COLO829 (cell line): ENCODE measurements at places on chromosomes 5 and 9.
A peak's percentile ranks its signal among the peaks of the same experiment; 100 is the strongest.

GRCh38 chr9:77403239-77403638 is 225.9 kb downstream of the VPS13A start:
- DNase-seq, result no peak

DNA sequence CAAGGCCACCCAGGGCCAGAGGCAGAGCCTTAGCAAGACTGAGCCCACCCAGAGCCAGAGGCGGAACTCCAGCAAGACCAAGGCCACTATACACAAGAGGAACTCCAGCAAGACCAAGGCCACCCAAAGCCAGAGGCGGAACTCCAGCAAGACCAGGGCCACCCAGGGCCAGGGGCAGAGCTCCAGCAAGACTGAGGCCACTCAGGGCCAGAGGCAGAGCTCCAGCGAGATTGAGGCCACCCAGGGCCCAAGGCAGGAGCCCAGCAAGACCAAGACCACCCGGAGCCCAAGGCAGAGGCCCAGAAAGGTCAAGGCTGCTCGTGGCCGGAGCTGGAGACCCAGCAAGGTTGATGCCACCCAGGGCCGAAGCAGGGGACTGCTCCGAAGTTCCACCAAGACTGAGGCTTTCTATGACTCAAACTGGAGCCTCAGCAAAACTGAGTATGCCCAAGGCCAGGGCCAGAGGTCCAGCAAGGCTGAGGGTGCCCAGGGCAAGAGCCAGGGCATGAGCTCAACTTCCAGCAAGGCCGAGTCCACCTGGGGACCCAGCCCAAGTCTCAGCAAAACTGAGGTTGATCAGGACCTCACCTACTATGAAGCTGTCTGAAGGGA is 4.2 kb downstream of the TOR2A start:
- DNase-seq, result no peak

DNA sequence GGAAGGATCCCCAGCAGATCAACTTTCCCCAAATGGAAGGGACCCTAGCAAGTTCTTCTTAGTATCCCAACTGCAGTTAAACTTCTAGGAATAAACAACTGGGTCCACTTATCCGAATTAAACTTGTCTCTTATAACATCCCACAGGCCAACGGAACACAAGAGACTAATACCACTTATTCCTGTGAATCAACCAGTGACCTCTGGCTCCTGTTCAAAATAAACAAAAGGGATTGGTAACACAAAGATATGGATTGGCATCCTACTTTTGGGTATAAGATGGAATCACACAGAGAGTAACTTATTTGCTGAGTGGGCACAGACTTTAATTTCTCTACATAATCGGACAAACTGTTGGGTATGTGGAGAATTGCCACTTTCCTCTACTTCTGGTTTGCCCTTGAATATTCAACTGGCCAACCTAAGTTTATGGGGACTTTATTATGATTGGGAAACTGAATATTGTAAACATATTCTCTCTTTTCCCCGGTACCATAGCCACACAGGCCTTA is 12.4 kb upstream of the PAIP1 start:
- DNase-seq, result no peak

DNA sequence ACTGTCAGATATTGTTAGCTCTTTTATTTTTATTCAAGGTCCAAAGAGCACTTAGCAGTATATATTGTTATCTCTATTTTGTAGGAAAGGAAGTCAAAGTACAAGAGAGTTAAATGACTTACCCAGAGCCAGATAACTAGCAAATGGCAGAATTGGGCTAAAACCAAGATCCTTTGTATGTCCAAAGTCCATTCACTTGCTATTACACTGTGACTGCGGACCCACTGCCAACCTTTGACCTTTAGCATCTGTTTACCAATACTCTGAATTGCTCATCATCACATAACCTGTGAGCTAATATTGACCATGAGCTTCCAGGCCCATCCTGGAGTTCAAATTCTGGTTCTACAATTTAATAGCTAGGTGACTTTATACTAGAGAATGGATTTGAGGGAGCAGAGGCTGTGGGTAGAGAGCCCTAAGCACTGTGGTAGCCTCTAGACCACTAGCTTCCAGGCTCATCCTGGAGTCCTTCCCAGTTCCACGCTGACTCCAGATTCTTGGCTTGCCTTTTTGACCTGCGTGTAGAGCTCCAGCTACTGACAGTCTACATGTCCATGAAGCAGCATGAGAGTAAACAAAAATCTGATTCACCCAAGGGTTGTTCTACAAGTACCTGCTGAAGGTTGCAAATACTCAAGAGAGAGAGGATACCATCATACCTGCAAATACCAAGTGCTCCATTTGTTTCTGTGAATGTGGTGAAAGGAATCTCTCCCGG is 424.0 kb downstream of the SH3GL2 start:
- DNase-seq, result no peak

DNA sequence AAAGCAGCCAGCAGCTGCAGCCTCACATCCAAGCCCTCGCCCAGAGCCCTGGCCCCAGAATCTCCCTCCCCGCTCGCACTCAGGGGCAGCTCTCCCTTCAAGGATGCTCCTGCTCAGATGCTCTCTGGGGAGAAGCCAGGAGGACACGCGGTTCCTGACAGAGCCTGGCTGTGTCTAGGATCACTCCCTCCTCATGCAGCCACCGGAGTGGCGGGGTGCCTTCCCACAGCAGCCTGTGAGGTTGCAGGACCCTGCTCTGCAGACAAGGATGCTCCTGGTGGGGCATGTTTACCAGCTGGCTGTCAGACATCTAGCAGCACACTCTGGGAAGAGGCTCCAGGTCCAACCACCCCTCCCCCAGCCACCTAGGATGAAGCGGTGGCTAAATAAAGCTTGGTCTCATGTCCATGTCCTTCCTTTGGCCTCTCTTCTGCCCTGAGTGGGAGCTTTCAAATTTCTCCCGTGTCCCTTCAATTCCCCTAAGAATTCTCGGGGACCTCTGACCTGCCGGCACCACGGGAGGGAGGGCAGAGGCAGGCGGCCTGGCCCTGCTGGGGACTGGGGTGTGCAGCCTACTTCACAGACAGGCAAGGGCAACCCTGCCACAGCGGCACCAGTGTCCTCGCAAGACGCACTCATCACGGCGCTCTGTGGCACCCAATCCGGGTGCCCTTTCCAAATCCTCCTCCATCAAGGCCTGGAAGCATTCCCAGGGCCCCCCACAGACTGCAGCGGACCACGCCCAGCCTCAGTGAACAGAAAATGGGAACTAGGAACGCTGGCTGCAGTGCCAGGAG is 88.3 kb upstream of the SARDH start:
- DNase-seq, result no peak

DNA sequence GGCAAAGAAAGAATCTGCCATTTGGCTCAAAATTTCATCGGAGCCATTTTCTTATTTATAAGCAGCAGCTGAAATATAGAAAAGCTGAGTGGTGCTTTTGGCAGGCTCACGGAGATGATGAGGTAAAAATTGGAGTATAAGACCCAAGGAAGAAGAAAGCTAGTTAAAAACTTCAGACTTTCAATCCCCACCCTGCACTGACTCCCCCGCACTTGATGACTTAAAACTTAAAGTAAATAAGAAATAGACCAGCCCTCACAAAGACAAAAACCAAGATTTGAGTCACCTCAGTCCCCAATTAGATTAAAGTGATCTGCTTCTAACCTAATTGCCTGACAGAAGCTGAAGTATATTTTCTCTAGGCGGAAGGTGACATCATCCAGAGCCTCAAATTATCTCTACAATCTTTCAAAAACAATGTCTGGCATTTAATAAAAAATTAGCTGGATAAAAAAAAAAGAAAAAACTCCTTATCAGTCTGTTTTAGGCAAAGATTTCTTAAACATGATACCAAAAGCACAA is 124.0 kb upstream of the PJA2 start:
- DNase-seq, result no peak

GRCh38 chr9:2857564-2858198 is 13.8 kb upstream of the PUM3 start:
- peak; percentile 62 for DNase-seq

- DNase-seq, result no peak
These were observed 15.3 kb downstream of the FPGS start for GRCh38 chr9:127817881-127818434.

DNA sequence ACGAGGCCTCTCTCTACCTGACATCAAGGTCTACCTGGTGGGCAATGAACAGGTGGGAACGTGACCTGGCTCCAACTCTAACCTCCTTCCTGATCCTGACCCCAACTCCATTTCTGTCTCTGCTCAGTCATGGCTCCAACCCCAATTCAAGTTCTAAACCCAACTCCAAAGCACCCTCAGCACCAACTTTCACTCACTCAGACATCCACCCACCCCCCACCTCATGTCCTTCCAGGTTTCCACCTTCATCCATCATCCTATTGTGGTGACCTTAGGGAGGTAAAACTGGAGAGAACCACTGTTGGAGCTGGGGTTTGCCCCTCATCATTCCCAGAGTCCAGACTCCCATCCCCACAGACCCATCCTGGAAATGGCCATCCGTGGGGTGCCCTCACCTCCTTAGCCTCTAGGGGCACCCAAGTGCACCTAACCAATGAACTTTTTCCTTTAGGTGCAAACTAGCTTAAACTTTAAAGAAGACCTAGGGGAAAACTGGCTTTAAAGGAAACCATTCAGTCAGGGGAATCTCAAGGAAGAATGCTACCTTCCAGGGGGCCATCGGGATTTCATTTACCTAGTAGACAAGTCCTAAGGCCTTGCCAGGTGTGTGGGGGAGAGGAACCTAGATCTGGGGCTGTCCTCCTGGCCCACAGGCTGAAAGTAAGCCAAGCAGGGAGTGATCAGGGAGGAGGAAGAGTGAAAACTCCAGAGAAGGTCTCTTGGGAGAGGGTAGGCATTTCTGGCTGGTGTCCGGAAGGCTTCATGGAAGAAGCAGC is 11.3 kb downstream of the RGS14 start:
- DNase-seq, result peak; percentile 26

DNA sequence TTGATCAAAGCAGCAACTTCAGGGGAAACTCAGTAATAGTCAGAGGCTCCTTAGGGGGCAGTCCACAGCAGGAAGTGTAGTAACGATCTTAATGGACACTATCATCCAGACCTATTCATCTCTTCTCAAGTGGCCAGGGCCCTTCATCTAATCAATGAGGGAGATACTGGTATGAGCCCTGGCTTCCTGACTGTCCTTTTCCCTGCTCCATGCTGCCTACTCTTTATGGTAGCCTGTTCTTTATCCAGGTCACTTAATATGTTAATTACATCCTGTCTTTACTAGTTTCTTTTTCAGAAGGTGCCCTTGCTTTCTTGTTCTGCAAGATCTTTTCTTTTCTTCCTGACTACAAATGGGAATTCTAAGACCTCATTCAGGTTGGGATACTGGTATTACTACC is 197.1 kb downstream of the CAVIN4 start:
- no peak for DNase-seq

DNA sequence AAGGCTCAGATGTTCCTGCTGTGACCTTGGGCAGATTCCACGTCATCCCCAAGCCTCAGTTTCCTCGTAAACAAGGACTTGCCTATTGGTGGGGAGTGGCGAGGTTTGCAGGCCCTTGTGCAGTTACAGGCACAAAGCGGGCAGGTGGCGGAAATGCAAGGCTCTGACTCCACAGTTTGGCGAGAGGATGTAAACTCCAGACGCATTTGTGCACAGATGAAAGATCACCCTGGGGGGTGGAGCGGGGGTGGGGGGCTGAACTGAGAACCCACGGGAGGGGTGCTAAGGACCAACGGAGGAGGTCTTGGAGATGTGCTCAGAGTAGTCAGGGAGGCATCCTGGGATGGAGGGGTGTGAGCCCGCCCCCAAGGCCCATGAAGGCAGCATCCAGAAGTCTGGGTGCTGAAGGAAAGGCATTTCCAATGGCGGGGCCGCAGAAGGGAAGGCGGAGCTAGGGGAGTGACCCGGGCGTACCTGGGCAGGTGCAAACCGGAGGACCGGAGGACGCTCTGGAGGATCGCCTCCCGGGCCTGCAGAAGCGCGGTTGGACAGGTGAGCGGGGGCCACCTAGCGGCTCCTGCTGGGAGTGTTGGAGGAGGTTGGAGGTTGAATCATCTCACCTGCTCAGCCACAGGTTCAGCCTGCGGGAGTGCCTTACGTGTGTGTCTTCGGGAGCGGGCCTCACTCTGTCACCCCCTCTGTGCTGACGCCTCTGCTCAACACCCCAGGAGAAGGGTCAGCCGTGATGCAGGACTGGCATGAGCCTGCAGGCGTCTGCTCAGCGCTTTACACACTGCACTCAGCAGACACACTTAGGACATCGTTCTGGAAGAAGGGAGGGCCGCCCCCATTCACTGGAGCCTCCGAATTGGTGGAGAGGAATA is 1.9 kb upstream of the FIBCD1 start:
- DNase-seq, result peak; percentile 65

DNA sequence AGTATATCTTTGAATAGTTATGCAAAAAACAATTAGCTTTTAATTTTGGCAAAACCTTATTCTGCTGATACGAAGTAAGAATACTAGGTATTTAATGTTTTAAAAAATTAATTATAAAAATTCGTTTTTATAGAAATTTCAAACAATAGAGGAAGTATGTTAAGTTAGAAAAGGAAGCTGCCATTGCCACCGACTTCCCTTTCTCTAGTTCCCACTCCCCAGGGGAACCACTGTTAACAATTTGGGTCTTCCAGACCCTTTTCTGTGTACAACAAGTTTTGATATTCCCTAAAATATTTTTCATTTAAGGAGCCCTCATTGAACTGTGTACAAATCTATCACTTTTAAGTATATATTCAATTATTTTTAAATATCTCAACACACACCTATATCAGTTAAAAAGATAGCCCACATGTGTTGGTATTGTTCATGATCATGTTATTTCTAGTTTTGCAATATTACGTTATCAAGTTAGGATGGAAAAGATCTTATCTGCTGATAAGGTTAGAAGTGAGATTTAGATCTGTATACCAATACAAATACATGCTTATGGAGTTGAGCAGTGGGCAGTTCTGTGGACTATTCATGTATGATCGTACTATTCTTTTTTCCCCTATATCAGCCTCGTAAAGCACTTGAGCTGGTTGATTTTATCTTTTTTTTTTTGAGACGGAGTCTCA is 25.9 kb downstream of the NDFIP1 start:
- no peak for DNase-seq

DNA sequence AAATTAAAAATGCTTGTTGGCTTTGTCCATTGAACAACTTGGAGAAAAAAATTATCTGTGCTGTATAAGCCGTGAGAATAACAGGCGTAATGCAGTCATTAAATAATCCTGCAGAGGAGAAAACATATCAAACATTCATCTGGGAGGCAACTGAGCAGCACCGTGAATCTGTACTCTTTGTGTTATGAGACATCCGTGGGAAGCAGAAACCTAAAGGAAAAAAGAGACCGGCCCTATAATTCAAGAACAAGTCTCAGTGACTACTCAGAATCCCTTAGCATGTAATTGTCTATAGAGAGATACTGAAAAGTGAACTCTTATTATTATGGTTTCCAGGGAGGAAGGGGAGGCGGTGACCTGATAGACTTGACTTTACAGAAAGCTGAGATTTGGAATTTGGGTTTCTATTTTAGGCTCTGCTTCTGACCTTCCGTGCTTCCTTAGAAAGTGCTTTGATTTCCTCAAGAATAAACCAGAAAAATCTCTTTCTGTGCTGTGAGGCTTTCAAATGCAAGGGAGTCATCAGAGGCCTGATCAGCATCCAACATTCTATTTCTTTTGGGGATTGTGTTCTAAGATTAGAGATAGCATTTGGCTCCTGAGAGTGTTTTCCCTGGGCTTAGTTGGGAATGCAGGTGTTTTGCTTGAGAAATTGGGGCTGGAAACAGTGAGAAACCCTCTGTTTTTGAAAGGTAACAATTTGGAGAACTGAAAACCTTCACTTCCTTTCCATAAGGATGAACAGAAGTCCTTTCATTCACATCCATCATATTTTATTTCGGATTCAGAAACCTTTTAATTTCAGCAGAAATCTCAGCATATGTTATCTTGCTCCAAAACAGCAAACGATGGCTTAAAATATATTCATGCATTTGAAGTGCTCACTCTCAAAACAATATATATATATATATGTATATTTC is 296.7 kb downstream of the CSNK1G3 start:
- no peak for DNase-seq
